Tibial nerve (tissue), 4 donors: ENCODE measurements at places on chromosomes 3 and 15. TPM values are rescaled to one million over a fixed set of nuclear protein-coding genes. Genes with fewer than 3 reads are reported as not detected.

GRCh38 chr3:41265823-41266273 is 66.5 kb downstream of the CTNNB1 start:
- no peaks in the 10 kb centered on the region for H3K27me3 ChIP-seq
- DNase-seq: no peak
- no peak overlapping the region for H3K4me3 ChIP-seq
- no peak overlapping the region for H3K27ac ChIP-seq
- no peaks in the 10 kb centered on the region for H3K4me1 ChIP-seq

DNA sequence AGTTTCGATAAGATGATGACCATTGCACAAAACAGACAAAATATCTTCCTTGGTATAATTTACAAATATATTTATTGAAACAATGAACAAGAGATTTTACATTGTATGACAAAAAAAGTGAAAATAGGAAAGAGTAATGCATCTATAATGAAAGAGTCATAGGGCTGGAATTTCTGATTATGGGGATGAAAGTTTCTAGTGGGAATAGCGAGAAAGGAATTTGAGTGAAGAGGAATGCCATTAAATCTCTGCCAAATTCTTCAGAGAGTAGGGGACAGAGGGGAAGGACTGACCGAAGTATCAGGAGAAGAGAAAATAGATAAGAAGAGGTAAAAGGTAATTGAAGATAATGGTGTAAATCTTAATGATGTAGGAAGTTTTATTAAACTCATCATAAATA is 125.4 kb downstream of the VGLL3 start:
- H3K27ac ChIP-seq: no peak overlapping the region
- H3K36me3 ChIP-seq: no peaks in the 10 kb centered on the region
- H3K4me1 ChIP-seq: peaks cover 16% of the 10 kb centered on the region
- no peak overlapping the region for H3K4me3 ChIP-seq
- H3K27me3 ChIP-seq: no peaks in the 10 kb centered on the region

DNA sequence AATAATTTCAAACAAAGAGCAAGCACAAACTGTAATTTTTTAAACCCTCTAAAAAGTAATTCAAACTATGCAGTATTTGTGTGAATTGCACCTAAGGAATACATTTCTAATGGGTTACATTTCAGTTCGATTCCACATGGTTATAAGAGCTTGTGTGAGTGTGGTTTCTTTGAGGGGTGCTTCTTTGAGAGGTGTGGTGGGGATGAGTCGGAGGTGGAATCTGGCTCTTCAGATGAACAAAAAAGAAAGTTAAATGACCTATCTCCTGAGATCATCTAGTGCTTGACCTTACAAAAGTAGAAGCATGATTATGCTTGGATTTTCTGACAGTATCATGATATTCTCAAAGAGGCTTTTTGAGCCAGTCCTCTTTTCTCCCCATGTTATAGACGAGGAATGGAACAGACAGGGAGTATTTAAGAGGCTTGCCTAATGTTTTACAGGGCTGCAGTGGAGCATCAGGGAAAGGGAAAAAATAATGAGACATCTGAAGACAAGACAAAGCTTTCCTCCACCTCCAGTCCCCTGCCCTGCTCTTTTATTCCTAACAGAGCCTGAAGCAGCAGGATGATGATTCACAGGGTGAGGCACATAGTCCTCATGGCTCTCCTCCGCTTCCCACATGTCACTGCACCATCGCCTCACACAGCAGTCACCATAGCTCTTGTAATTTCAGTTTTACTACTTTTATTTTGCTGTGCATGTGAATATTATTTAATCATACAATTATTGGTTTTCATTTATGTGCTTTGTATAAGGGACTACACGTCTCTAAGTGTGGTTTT is 82.0 kb downstream of the LYSMD4 start:
- no peak overlapping the region for H3K27ac ChIP-seq
- H3K4me3 ChIP-seq: no peak overlapping the region
- peaks cover 16% of the 10 kb centered on the region for H3K36me3 ChIP-seq
- no peak for DNase-seq

DNA sequence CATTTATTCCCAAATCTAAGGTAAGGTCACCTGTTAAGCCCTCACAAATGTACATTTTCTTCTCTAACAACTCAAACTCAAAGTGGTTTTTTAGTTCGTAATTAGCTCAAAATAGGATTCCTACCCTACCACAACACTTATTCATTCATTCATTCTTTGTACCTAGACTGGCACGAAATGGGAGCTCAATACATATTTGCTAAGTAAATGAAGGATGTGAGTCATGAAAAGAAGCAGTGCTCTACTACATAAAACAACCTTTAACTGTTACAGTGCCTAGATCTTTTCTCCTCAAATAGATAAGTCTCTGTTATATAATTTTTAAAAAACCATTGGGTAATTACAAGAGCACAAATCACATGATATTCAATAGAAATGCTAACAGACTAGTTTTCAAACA is 13.1 kb downstream of the RSL24D1 start:
- H3K27ac ChIP-seq: no peak overlapping the region
- no peaks in the 10 kb centered on the region for H3K27me3 ChIP-seq
- no peak for DNase-seq
- peaks cover 5% of the 10 kb centered on the region for H3K36me3 ChIP-seq

DNA sequence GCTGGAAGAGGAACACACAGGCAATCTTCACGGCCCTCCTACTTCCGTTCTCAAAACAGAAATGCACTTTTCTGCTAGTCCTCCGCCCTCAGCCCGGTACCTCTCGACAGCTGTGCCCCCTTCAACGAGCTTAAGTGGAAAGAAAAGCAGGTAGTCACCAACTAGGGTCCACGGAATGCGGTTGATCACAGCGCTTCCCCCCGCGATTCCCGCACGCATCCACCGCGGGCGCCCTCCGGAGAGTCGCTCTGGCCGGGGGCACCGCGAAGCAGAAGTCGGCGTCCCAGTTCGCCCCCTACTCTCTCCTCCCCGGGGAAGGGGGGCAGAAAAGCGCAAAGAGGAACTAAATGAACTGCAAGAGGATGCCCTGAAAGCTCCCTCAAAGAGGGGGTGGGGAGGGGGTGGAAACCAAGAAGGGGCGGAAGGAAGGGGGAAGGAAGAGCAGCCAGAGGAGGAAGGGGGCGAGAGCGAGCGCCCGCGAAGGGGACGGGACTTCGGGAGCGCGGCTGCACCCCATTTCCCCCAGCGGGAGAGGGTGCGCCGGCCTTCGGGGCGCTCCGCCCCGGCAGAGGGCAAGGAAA is 738 bp downstream of the ACAP2 start:
- DNase-seq: no peak
- H3K36me3 ChIP-seq: no peaks in the 10 kb centered on the region
- H3K4me3 ChIP-seq: peak overlapping the region; percentile 99
- no peaks in the 10 kb centered on the region for H3K4me1 ChIP-seq
- H3K27ac ChIP-seq: peak overlapping the region; percentile 74
- H3K27me3 ChIP-seq: no peaks in the 10 kb centered on the region

GRCh38 chr15:63608989-63609388 is 11.8 kb downstream of the FBXL22 start:
- H3K27ac ChIP-seq: no peak overlapping the region
- H3K27me3 ChIP-seq: no peaks in the 10 kb centered on the region
- no peaks in the 10 kb centered on the region for H3K4me1 ChIP-seq
- H3K4me3 ChIP-seq: no peak overlapping the region

DNA sequence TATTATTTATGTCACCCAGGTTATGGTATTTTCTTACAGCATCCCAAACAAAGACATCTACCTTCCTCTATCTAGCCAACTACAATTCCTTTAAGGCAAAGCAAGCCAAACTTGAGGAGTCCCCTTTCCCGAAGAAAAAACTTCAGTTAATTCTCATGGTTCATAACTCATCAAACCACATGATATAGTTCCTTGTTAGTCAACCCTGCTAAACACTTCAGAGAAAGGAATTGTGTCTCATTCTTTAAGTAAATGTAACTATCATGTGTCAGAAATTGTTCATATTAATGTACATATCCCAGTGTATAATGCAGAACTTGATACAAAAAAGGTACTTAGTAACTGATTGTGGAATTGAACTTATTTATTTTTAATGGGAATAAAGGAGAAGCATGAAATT is 44.4 kb downstream of the ST3GAL6 start:
- no peak for DNase-seq
- no peak overlapping the region for H3K27ac ChIP-seq
- H3K4me3 ChIP-seq: no peak overlapping the region
- H3K4me1 ChIP-seq: peaks cover 8% of the 10 kb centered on the region

- H3K36me3 ChIP-seq: no peaks in the 10 kb centered on the region
- DNase-seq: no peak
- H3K4me1 ChIP-seq: no peaks in the 10 kb centered on the region
- H3K27me3 ChIP-seq: no peaks in the 10 kb centered on the region
- H3K27ac ChIP-seq: no peak overlapping the region
Measured at GRCh38 chr15:56165234-56165633, 78.4 kb downstream of the RFX7 start.

The ZNF80 gene
- 0.21 TPM for total RNA-seq

The PLA2G4F gene
- not detected for total RNA-seq

The SPSB4 gene
- total RNA-seq: 2.0 TPM

The CNTN6 gene
- 0.20 TPM for total RNA-seq

The MYEF2 gene
- total RNA-seq: 39.6 TPM
